ENCODE measurements at places on chromosomes 7 and 10.

- no peak for DNase-seq
Measured at GRCh38 chr7:43844257-43844656, 25.1 kb downstream of the MRPS24 start.

DNA sequence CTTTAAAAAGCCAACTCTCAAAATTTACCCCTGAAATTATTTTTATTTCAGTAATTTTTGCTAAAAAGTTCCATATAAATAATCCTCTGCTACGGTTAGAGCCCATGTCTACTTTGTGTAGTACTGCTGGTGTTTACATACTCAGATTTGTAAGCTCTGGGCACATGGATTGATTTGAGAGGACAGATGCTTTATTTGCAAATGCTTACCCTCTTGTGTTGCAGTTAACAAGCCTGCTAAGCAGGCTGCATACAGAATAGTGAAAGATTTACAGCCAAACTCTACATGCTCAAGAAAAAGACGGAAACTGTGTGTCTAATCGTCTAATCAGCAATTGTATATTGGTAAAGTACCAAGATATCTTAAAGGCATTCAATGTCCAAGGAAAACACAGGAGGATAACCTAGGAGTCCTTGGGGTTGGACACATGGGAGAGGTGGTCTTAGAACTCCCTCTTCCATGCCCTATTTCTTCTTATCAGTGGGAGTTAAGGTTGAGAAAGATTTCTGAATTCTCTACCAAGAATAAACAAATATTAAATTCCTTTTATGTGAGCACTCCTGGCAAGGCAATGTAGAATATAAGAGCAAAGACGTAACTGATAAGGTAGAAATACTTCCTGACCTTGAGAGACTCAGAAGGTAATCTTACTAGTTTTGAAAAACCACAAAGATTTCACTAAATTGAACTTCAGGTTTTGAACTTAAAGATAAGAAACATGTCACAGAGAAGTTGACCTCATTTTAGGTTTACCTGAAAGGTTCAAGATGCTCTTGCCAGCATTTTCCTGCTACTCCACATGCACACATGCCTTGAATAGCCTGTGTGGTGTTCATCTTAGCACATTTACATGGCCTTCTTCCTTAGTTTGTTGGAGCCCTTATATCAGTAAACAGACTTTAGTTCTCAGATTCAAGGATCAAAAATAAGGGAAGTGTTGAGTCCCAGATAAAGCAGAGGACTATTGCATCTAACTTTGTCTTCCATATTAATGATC, 1216.5 kb downstream of the SORCS3 start:
- DNase-seq, result no peak

DNA sequence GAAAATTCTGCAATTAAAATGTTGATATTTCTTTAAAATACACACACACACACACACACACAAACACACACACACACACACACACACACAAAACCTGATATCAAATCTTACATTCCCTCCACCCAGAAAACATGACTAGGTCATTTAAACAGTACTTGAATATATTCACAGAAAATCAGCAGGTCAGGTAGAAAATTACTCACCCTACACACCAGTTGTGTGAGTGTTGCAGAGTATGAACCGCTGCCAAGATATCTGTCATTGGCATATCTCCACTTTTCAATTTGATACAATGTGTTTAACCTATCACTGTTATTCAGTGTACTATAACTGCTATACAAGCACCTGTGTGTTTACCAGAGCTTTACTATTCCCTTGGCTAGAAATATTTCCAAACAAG, 283.6 kb upstream of the LRRTM3 start:
- DNase-seq, result no peak

GRCh38 chr7:131328377-131329175, 900 bp downstream of the MKLN1 start:
- no peak for DNase-seq

DNA sequence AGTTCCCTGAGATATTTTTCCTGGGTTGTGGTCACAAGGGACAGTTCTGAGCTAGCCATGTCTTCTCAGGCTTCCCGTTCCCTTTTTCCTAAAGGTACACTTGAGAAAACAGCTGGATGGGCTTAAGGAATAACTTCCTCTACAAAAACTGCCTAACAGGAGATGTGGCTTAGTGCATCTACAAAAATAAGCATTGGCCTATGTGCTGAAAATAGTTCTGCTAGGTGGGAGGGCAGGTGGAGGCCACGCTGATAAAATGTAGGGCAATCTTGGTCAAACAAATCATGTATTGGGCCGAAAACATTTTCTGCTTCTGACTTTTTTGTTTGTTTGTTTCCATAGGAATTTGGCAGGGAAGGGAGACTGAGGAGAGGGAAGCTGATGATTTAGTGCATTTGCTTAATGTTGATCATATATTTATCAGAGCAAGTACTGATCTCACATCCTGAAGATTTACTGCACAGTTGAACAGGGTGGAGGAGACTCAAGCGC, 409.4 kb upstream of the FZD8 start:
- DNase-seq, result no peak

DNA sequence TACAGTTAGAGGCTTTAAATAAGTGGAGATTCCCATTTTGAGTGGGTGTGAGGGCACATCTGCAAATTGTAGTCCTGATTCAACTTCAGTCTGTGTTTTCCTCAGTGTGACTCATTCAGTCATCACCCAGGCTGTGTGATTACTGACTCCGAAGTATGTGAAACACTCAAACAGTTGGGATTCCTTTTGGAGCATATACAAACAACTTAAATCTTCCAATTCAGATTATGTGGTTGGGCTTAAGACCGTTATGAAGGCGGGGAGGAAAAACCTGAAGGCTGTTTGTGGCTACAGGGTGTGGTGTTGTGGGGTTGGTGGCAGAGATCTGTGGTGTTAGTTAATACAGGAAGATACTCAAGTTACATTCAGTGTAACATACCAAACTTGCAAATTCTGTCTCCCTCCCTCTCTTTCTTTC, 259.7 kb upstream of the FERD3L start:
- DNase-seq, result no peak

DNA sequence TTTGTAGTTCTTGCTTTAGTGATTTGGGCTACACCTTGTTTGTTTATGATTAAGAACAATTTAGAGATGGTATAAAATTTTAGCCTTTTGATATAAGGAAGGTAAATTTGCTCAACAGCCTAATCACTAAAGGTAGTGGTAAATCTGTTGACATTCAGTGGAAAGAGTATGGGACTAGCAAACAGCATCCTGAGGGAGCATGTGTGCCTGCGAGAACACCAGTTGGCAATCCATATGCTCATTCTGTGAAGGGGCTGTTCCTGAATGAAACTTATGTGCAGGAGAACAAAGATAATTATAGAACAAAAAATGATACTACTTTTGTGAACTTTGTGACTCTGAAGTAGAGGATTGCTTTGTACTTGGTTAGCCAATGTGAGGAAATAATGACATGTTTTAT, 44.0 kb downstream of the CAPZA2 start:
- DNase-seq, result no peak

- DNase-seq, result no peak
Measured at GRCh38 chr10:84903320-84903719, 574.9 kb downstream of the CCSER2 start.

GRCh38 chr7:46126675-46127300, 205.7 kb upstream of the IGFBP3 start:
- no peak for DNase-seq

- no peak for DNase-seq
Measured at GRCh38 chr10:15083674-15084501, 4.7 kb downstream of the ACBD7 start.

- no peak for DNase-seq
Measured at GRCh38 chr7:55224810-55225209, 140.3 kb upstream of the LANCL2 start.

DNA sequence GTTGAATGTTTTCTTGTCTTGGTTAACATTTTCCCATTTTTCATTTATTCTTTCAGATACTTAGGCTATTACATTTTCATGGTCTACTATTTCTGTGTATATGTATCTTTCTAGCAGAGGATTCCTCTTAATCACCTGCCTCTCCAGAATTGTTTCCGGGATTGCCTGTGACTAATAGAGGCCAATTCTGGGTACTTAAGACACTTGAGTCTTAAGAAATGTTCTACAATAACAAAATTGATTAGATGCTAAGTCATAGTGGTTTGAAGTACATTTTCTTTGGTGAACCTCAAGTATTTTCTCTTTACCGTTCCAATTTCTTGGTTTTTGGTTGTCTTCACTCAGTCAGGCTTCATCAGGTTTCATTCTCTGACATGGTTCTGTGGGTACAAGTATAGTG, 26.4 kb downstream of the BBS9 start:
- no peak for DNase-seq

Measured in heart right ventricle (tissue), 16 donors.